ENCODE measurements at places on chromosomes 16 and 17.
A peak's percentile ranks its signal among the peaks of the same experiment; 100 is the strongest.

GRCh38 chr16:1870365-1871082 is 1.4 kb downstream of the MEIOB start:
- DNase-seq, result no peak

DNA sequence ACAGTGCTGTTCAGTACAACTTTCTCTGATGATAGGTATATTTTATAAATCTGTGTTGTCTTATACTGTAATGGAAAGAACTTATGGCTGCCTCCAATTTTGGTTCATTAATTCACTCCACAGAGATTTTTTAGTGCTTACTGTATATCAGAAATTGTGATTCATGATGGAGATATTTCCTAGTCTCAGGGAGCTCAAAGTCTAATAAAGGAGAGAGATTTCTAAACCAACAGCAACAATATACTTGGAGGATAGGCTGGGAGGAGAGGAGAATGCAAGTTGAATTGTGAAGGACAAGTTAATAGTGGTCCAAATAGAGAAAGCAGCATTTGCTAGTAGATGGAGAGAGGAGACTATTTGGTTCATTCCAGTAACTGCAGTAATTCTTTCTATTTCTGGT is 63.5 kb downstream of the TANC2 start:
- no peak for DNase-seq

DNA sequence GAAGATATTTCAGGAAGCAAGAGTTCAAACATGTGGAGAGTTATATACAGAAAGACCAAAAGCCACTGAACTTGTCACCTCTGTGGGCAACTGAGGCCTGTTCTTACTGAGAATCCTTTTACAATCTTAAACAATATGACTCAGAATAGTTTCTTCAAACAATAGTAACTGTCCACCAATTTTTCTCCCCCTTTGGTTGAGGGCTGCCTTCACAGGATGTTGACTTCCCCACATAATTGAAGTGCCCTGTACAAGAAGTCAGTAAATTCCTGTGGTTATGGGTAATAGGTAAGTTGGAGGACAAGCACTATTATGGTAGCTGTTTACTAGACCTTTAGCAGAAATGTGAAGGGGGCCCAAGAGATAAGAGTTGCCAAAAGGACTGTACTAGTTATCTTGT is 215.8 kb downstream of the CDH8 start:
- no peak for DNase-seq

DNA sequence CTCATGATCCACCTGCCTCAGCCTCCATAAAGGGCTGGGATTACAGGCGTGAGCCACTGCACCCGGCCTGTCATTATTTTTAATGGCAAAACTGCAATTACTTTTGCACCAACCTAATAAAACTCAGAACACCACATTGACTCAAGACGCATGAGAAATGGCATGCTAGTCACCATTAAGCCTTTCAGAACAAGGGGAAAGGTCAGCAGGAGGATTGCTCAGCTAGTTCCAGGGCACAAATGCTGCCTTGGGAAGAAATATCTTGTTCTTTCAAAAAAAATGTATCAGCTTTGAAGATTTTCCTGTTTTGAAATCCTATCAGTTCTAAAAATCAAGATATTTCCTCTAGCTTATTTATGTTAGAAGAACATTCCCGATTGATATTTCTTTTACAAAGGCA is 32.4 kb upstream of the CDYL2 start:
- no peak for DNase-seq

DNA sequence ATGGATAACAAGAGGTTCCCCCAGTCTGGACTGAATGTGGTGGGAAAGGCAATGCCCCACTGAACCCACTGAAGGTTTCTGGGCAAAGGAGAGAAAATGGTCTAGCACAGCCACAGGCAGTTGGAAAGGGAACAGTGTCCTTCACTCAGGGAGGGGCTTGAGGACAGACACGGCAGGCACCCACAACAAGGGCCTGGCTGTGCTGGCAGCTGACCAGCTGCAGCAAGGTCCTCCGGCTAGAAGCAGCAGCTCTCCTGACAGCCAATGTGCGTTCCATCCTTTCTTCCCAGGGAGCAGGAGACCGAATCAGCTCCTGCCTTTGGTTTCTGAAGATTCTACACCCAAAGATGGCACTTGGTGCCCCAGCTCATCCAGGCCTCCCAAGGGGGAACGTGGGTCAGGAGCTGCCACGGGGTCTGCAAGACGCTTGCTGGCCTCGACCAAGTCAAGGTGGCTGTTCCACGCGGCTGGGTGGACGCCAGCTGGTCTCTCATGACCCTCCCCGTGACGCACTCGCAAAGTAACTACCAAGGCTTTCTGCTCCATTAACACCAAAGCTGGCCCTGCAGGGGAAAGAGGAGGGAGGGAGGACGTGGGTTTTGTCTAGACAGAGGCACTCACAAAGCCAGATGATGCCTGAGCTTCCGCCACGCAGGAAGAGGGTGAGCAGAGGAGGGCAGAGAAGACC is 11.1 kb downstream of the ABR start:
- DNase-seq, result no peak

DNA sequence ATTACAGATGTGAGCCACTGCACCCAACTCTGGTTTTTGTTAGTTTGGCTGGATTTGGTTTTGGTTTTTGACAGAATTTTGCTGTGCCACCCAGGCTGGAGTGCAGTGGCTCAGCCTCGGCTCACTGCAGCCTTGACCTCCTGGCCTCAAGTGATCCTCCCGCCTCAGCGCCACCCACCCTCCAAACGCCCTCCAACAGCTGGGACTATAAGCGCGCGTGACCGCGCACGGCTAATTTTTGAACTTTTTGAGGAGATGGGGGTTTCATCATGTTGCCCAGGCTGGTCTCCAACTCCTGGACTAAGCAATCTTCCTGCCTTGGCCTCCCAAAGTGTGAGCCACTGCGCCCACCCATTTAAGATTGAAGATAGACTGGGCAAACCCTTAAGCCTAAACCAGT is 84.4 kb upstream of the RPRML start:
- no peak for DNase-seq

GRCh38 chr17:2002767-2003329 is 22.3 kb downstream of the RTN4RL1 start:
- peak; percentile 60 for DNase-seq

DNA sequence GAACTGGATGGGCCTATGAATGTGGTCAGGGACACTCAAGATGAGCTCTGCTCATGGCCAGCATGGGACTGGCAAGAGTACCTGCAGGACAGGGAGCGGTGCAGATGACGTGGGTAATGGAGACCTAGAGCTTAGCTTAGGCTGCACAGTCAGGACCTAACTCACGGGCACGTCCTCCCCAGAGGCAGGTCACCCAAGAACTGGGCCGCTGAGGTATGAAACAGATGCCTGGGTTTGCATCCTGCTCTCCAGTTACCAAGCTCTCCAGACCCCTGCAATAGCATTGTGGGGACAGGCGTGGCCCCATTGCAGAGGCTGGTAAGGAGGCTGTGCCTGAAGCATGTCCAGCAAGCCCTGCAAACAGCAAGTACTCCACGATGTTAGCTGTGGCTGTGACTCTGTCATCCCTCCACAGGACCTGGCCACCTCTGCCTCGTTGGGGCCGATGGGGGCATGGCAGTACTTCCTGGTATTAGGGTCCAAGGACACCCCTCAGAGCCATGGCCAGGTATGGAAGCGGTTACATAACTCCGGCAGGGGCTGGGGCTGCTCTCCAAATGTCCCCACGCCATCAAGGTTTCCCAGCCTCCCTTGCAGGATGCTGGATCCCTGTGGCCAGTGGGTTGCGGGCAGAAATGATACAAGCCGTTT is 37.5 kb upstream of the RBFOX3 start:
- DNase-seq, result no peak
